Sigmoid colon (tissue), 7 donors: ENCODE measurements at places on chromosomes 5 and 9. TPM values are rescaled to one million over a fixed set of nuclear protein-coding genes. Genes with fewer than 3 reads are reported as not detected.

TEK gene
- total RNA-seq, result 5.8 TPM

LURAP1L gene
- 17.8 TPM for total RNA-seq

FBP1 gene
- 7.1 TPM for total RNA-seq

RPL7A gene
- 2,049 TPM for total RNA-seq

PCDHGA1 gene
- total RNA-seq, result 1.2 TPM

SEMA5A gene
- total RNA-seq, result 2.8 TPM

C5orf52 gene
- not detected for total RNA-seq

FSTL4 gene
- total RNA-seq, result not detected

DNA sequence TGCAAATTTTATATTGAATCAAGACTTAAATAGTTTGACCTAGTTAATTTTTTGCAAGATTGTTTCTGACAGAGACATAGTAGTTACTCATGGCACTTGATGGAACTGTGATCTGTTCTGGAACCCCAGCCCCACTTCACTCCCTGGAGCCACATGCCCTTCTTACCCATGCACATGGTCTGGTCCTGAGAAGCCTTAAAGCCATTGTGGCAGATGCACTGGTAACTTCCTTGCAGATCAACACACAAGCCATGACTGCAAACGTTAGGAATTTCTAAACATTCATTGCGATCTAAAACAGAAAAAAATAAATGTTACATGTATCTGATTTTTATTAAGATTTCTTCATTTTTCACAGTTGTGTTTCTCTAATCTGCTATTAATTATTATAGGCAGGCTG is 221.2 kb downstream of the SLC12A2 start:
- DNase-seq, result no peak

- no peak for DNase-seq
These were observed 120.0 kb downstream of the COL23A1 start for GRCh38 chr5:178469975-178470759.

- DNase-seq, result peak; percentile 95
These were observed 143.6 kb downstream of the BNC2 start for GRCh38 chr9:16726718-16727451.

GRCh38 chr5:34499001-34499734 is 157.0 kb upstream of the RAI14 start:
- no peak for DNase-seq

DNA sequence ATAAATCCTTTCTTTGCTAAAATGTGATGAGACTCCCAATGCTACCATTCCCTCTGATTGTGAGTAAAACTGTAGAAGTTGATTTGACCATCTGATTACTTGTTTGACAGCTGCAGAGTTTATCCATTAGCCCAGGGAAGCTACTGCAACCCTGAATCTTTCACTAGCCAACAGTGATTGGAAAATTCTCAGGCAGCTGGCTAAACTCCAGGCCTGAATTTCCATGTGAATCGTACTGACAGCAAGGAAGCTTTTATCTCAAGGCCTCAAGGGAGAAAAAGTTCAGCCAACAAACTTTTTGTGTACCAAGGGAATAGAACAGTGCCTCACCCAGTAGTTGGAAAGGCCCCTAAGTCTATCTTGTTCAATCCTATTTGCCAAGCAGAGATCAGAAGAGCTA is 246.7 kb upstream of the TRPM3 start:
- no peak for DNase-seq

- DNase-seq, result no peak
These were observed 80.2 kb upstream of the SPRY4 start for GRCh38 chr5:142405023-142405422.

- no peak for DNase-seq
These were observed 196.4 kb downstream of the SEMA6A start for GRCh38 chr5:116378007-116378776.

DNA sequence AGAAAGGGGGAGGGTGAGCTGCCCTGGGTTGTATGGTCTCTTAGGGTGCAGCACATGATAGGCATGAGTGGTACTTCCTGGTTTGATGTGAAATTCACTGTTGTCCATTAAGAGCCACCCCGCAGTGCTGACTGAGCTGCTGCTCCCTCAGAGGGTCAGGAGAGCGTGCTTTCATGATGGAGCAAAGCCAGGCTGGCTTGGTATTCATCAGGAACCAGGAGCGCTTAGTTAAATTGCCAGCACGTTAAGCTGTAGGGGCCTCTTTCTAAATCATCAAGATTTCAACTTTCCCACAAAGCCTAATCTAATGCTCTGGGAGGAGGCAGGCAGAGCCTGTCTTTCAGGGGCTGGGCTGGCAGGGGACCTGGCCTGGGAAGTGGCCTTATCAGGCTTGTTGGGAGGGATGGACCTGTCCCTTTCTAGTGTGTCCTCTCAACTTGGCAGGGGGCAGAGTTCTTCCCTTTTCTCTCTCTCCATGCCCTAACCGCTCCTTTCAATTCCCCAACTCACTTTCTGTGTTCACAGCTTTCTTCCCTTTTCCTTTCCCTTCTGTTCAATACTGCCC is 7.9 kb downstream of the CYSTM1 start:
- peak; percentile 77 for DNase-seq

GRCh38 chr5:132263548-132264261 is 6.2 kb downstream of the PDLIM4 start:
- DNase-seq, result peak; percentile 85

DNA sequence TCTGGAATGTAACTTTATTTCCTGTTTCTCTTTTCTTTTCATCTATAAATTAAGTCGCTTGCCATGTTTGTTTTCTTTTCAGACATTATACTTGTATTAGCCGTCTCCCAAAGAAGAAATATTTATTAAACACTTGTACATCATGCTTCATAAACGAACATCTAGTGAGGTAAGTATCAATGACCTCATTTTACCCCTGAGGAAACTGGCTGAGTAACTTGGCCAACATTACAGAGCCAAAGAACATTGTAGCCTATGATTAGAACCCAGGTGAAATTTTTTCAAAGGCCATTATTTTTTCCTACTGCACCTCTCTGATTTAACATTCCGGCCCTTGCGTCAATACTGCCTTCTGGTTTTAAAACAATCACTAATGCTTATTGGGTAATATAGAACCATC is 4.2 kb downstream of the FREM1 start:
- DNase-seq, result no peak

- DNase-seq, result no peak
These were observed 449.0 kb downstream of the CYLC2 start for GRCh38 chr9:103444176-103444575.

DNA sequence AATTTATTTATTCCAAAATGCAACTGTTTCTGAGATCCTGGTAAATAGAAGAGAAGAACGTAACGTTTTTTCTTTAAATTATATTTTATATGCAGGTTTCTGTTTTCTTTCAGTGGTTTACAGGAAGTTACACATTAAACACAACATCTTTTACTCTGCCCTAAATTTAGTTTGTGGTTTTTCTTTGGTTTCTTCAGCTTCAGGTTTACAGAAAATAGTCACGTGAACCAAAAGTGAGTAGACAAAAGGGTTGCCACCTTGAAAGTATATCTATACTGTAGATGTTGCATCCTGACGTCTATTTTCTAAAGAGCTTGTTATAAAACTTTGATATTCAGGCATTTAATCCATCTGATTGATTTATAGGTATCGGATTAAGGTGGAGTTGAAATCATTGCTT is 1236.6 kb downstream of the MAT2B start:
- DNase-seq, result no peak
